ENCODE measurements at places on chromosomes 11 and 22.

- DNase-seq, result peak; percentile 89
These were observed 26.5 kb downstream of the ARHGEF17 start for GRCh38 chr11:73334384-73335203.

GRCh38 chr11:119117004-119117706, 4.2 kb upstream of the HINFP start:
- no peak for DNase-seq

DNA sequence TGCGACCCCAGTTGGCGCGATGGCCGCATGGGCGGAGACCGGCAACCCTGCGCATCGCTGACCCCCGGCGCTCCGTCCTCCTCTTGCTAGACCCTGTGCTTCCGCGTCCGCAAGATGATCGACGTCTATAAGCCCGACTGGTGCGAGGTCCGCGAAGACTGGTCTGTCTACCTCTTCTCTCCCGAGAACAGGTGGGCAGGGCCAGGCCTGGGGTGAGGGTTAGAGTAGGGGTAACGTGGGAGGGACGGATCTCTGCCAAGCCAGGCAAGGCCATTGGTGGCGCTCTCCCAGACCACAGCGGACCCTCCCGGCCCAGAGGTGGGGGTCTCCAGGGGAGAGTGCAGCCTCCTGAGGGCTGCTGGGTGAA, 92.1 kb downstream of the CACNA1I start:
- DNase-seq, result no peak

DNA sequence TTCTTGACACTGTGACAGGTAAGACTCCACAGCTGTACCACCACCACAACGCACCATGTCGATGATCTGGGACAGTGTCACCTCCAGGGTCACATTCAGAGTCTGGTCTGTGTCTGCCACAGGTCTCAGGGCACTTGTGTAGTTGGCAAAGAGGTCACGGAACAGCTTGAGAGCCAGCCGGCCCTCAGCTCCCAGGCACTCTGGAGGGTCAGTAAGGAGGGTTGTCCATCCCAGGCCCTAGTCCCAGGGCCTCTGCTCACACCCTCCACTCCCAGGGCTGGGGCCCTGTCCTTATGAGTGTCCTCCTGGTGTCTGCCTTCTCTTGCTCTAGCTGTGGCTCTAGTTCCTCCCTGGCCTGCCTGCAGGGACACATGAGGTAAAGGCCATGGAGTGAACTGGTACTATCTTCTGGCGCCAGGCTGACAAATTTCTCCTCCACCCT, 1.4 kb downstream of the CHRNA10 start:
- DNase-seq, result no peak

DNA sequence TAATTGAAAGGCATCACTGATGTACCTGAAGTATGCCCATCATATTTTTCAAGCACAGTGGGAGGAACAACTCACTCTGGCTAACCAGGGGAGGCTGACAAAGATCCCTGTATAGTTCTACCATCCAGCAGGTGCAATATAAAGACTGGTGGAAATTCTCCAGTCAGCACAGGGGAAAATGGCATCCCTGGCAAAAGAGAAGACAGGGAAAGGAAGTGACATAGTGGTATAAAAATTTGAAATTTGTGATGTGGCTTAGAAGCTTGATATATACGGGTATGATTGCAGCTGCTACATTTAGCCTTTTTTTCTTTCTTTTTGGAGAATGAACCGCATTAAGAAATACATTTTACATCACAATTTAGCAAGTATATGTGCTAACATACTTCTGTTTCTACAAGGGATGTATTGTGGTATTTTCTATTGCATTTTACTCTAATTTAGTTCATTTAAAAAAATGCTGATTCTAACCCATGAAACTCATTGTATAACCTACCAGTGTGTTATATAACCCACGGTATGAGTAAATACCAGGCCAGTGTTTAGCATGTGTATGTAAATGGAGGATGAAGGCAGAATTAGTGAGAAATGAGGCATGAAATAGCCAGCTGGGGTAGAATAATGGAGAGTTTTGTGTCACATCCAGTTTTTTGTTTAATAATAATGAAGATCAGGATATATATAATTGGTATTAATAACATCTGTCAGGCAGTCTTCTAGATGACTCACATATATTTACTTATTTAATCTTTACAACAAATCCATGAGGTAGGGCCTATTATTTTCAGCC, 186.1 kb downstream of the ARHGAP42 start:
- no peak for DNase-seq

DNA sequence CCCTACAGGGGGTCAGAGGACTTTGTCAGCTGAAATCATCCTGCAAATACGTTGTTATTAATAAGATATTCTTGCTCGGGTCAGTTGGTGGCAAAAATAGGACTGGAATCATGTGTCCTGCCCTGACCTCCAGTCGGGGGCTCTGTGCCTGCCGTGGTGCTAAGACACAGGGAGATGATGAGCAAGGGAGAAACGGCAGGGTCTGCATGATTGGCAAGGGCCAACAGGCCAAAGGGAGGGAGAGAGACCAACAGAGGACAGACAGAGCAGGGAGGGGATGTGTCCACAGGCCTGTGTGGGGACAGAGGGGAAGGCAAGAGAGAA, 10.4 kb upstream of the TSKU start:
- DNase-seq, result no peak

GRCh38 chr11:17449158-17449557, 27.5 kb downstream of the ABCC8 start:
- DNase-seq, result no peak

DNA sequence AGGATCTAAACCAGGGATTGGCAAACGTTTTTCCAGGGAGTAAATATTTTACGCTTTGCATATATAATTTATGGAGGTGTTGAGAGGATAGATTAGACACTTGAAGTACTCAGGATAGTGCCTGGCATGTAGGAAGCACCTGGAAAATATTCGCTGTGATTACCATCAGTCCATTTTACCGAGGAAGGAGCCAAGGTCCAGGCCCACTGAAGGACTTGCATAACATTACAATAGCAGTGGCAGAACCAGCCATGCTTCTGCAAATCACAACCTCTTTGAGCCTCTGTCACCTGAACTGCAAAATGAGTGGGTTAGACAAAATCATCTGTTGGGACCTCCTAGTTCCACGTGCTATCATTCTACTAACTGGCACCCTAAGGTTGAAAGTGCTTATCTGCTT, 5.4 kb downstream of the FUT4 start:
- DNase-seq, result no peak
